Panc1 (cell line): ENCODE measurements at places on chromosomes 1 and 21. TPM values are rescaled to one million over a fixed set of nuclear protein-coding genes. Genes with fewer than 3 reads are reported as not detected.

DNA sequence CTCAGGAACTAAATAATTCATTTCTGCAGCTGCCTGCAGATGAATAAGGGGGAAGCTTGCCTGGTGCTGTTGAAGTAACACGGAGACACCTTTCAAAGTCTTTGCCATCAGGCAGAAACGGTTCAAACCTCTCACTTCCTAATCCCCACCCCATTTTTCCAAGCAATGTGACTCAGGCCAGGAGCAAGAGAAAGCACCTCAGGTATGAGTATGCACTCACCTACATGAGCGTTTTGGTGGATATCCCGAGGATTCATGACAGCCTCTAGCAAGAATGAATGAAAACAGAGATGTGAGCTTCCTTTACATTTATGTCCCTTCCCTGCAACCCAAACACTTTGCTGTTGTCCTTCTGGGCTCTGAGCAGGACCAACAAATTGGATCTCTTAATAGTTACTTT is 63.4 kb upstream of the LAX1 start:
- no peak for DNase-seq
- H3K36me3 ChIP-seq, result no peaks in the 10 kb centered on the region; the same call in 1 of the 2 replicates
- H3K4me1 ChIP-seq, result no peaks in the 10 kb centered on the region

DNA sequence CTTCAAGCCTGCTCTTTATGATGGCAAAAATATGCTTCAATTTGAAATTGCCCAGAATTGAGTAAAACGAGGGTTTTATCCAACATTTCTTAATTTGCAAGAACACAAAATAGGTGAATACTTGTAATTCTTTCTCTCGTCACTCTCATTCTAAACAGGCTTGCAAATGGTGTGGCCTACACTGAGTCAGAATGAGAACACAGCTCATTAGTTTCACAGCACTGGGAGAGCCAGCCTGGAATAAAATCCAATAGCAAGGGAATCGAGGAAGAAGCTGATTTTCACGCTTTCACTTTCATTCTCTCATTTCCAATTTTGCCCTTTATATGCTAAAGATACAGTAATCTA is 537.5 kb downstream of the LTN1 start:
- H3K36me3 ChIP-seq, result no peaks in the 10 kb centered on the region
- H3K4me3 ChIP-seq, result no peak overlapping the region
- DNase-seq, result no peak
- H3K27ac ChIP-seq, result no peak overlapping the region
- no peaks in the 10 kb centered on the region for H3K27me3 ChIP-seq

GRCh38 chr1:164926107-164926506 is 367.1 kb downstream of the PBX1 start:
- H3K36me3 ChIP-seq, result no peaks in the 10 kb centered on the region
- DNase-seq, result no peak
- no peak overlapping the region for H3K27ac ChIP-seq
- no peaks in the 10 kb centered on the region for H3K4me1 ChIP-seq
- no peak overlapping the region for H3K4me3 ChIP-seq

DNA sequence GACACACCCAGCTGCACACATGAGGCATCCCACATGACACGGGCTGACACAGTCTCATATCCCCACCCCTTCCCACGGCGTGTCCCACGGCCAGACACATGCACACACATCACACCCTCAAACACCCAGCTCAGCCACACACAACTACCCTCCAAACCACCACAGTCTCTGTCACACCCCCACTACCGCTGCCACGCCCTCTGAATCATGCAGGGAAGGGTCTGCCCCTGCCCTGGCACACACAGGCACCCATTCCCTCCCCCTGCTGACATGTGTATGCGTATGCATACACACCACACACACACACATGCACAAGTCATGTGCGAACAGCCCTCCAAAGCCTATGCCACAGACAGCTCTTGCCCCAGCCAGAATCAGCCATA is 22.6 kb downstream of the PODN start:
- H3K4me3 ChIP-seq, result no peak overlapping the region
- no peaks in the 10 kb centered on the region for H3K36me3 ChIP-seq
- no peaks in the 10 kb centered on the region for H3K27me3 ChIP-seq
- DNase-seq, result no peak

- no peak overlapping the region for H3K27ac ChIP-seq
- no peak overlapping the region for H3K4me3 ChIP-seq
- H3K27me3 ChIP-seq, result no peaks in the 10 kb centered on the region
- no peak for DNase-seq
- H3K4me1 ChIP-seq, result peaks cover 2% of the 10 kb centered on the region; the same call in 1 of the 2 replicates
- H3K36me3 ChIP-seq, result no peaks in the 10 kb centered on the region
These were observed 67.1 kb downstream of the HIVEP3 start for GRCh38 chr1:41851589-41851988.

DNA sequence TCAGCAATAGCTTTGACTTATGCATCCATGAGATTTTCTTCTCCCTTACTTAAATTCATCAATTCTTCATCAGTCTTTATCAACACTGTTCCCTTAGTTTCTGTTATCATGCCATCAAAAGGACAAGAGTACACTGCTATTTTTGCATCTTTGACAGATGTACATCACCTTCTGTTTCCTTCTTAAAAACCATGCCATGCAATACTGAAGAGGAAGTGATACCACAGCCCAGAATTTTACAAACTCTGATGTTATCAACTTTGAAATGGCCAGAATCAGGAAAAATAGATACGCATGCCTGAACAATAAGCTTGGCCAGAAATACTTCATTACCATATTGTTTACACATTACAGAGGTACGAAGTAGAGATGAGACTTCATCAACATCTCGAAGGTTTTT is 21.1 kb downstream of the FMO5 start:
- no peak for DNase-seq
- no peaks in the 10 kb centered on the region; the same call in none of the 2 replicates for H3K27me3 ChIP-seq
- H3K27ac ChIP-seq, result no peak overlapping the region
- H3K36me3 ChIP-seq, result no peaks in the 10 kb centered on the region

GRCh38 chr1:184791550-184791900 is 36.9 kb upstream of the EDEM3 start:
- H3K27ac ChIP-seq, result no peak overlapping the region
- no peak overlapping the region for H3K4me3 ChIP-seq
- H3K36me3 ChIP-seq, result no peaks in the 10 kb centered on the region
- no peaks in the 10 kb centered on the region for H3K4me1 ChIP-seq
- no peak for DNase-seq

DNA sequence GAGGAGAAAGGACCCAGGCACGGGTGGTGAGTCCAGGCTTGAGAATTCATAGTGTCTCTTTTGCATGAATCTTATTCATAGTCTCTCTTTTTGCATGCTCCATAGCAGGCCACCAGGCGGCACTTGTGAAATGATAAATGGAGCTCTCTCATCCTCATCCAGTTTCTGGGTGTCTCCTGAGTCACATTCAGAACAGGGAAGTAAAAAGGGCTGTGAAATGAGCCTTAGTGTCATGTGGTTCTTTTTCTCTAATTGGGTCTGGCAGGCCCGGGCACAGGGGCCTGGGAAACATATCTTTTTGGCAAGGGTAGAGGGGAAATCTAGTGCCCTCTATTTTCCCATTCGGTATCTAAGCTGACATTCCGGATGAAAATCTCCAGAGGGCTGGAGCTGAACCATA is 19.1 kb upstream of the NCF2 start:
- H3K27me3 ChIP-seq, result no peaks in the 10 kb centered on the region
- H3K4me3 ChIP-seq, result no peak overlapping the region
- no peaks in the 10 kb centered on the region for H3K4me1 ChIP-seq
- no peaks in the 10 kb centered on the region for H3K36me3 ChIP-seq

GRCh38 chr1:86441581-86441980 is 17.6 kb downstream of the CLCA2 start:
- H3K4me3 ChIP-seq, result no peak overlapping the region
- H3K27me3 ChIP-seq, result peaks cover 23% of the 10 kb centered on the region
- H3K27ac ChIP-seq, result no peak overlapping the region
- no peaks in the 10 kb centered on the region for H3K4me1 ChIP-seq

DNA sequence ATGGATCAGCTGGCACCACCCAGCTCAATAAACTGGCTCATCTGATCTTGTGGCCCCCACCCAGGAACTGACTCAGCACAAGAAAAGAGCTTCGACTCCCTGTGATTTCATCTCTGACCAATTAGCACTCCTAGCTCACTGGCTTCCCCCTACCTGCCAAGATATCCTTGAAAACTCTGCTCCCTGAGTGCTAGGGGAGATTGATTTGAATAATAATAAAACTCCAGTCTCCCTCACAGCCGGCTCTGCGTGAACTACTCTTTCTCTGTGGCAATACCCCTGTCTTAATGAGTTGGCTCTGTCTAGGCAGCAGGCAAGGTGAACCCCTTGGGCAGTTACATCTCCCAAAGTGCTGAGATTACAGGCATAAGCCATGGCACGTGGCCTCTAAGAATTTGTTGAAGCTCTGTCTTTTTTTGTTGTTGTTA is 11.8 kb upstream of the RHBDL2 start:
- no peak for DNase-seq
- no peaks in the 10 kb centered on the region for H3K36me3 ChIP-seq
- no peaks in the 10 kb centered on the region for H3K27me3 ChIP-seq

- no peak for DNase-seq
- H3K36me3 ChIP-seq, result peaks cover 5% of the 10 kb centered on the region; the same call in 1 of the 2 replicates
- H3K27ac ChIP-seq, result no peak overlapping the region
- H3K27me3 ChIP-seq, result no peaks in the 10 kb centered on the region
- H3K4me1 ChIP-seq, result no peaks in the 10 kb centered on the region
These were observed 27.2 kb downstream of the CNN3 start for GRCh38 chr1:94899756-94900155.

DNA sequence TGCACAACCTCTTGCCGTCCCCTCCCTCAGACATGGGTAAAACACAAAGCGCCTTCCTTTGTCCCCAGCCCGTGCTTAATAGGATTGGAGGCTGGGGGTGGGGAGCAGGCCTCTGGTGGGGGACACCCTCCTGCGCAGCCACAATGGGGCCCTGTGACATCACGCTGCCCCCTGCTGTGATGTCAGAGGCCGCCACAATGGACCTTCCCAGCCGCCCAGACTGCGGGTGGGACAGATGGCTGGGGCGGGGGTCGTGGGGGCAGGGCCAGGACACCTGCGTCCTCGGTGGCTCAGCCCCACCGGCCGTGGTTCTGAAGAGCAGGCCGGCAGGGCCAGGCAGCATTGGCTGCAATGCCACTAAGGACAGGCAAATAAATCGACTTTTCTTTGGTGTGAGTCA is 39.9 kb downstream of the EPHA2 start:
- H3K36me3 ChIP-seq, result no peaks in the 10 kb centered on the region
- H3K27me3 ChIP-seq, result no peaks in the 10 kb centered on the region
- peaks cover 36% of the 10 kb centered on the region for H3K4me1 ChIP-seq
- no peak for DNase-seq
- H3K27ac ChIP-seq, result no peak overlapping the region

- no peak for DNase-seq
- no peaks in the 10 kb centered on the region for H3K4me1 ChIP-seq
- no peak overlapping the region for H3K4me3 ChIP-seq
- no peaks in the 10 kb centered on the region for H3K36me3 ChIP-seq
These were observed 29.4 kb upstream of the PPP2R5A start for GRCh38 chr1:212255705-212256307.

- H3K27ac ChIP-seq, result peak overlapping the region; percentile 99
- H3K36me3 ChIP-seq, result peaks cover 34% of the 10 kb centered on the region
- peaks cover 25% of the 10 kb centered on the region for H3K4me1 ChIP-seq
- peak overlapping the region; percentile 100 for H3K4me3 ChIP-seq
These were observed 1.7 kb downstream of the IRF2BP2 start for GRCh38 chr1:234608025-234608910.

- H3K4me3 ChIP-seq, result peak overlapping the region; percentile 52
- peak overlapping the region; percentile 74 for H3K27ac ChIP-seq
- no peaks in the 10 kb centered on the region for H3K36me3 ChIP-seq
These were observed 27.5 kb downstream of the ATP8B2 start for GRCh38 chr1:154352581-154353459.

- no peak overlapping the region for H3K4me3 ChIP-seq
- H3K27me3 ChIP-seq, result no peaks in the 10 kb centered on the region
- no peak for DNase-seq
- H3K36me3 ChIP-seq, result no peaks in the 10 kb centered on the region
These were observed 125.5 kb upstream of the HNRNPU start for GRCh38 chr1:244989813-244990212.

- H3K4me3 ChIP-seq, result no peak overlapping the region
- no peaks in the 10 kb centered on the region for H3K4me1 ChIP-seq
- H3K27ac ChIP-seq, result no peak overlapping the region
- no peaks in the 10 kb centered on the region for H3K27me3 ChIP-seq
- DNase-seq, result no peak
These were observed 22.8 kb upstream of the S100A2 start for GRCh38 chr1:153588482-153588881.

Gene TTC13
- total RNA-seq, result 19.0 TPM

Gene SH3BGRL3
- 193 TPM for total RNA-seq

Gene NTRK1
- total RNA-seq, result 0.21 TPM
